ENCODE measurements at places on chromosomes 2 and 18.

GRCh38 chr2:111946294-111947114 lies 48.1 kb downstream of the MERTK start:
- DNase-seq = no peak

DNA sequence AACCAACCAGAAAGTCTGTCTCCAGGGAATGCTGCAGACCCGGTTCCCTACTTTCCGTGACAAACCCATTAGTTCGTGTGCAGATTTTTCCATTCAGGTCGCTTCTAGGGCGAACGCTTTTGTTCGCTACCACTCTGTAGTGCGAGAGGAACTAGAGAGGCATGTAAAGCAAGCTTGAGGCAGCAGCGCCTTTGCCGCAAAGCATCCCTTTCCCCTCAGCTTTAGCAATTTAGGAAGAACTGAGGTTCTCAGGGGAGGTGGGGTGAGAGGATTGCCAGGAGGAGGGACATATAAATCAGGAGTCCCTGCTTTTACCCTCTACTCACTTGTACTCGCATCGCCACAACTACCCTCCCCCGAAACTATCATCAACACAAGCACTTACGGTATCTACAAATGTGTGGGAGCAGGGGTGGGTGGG lies 748 bp upstream of the ZNF804A start:
- no peak for DNase-seq

DNA sequence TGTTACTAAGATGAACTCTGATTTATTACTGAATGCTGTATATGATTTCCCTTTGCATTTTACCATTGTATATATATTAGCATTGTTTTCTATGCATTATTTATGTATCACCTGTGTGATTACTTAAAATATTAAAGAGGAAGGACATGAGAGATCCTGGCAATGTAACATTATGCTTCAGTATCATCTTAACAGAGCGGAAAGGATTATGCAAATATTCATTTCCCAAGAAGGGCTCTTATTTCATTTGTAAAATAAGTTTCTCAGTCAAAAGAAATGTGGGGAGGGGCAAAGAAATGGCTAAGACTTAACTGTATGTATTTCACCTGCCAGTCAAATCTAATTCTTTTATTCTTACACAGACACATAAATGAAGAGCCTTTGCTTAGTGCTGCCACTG lies 654.2 kb upstream of the PKDCC start:
- no peak for DNase-seq

GRCh38 chr2:550860-551567 lies 126.2 kb downstream of the TMEM18 start:
- no peak for DNase-seq
